ENCODE measurements at places on chromosomes 16 and 17.

GRCh38 chr16:28027055-28027454 lies 36.5 kb downstream of the GSG1L start:
- DNase-seq = no peak

DNA sequence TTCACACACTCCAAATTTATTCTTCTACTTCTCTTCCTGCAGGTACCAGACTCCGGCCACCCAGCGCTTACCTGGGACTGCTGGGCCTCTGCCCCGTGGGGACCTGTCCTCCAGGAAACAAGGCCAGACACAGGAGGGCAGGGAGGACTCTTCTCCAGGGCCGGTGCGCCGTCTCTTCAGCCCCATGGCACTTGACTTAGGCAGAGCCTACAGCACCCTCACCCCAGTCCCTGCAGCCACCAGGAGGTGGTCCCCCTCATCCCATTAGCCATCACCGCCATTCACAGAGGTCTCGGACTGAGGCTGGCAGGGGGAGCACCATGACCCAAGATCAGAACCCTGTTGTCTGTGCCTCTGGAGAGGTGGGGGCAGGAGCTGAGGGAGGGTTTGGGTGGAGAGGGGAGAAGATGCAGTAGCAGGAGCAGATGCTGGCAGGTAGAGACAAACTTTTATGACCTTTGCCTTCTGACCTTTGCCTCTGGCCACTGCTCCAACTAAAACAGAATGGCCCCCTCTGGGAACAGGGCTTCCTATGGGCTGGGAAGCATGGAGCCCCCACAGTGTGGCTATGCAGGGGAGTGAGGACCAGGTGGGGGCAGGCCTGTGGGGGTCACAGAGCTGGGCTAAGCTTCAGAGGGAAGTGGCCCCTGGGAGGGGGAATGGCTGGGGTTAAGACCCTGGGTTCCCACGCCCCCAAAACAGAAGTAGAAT lies 1.7 kb upstream of the GCGR start:
- no peak for DNase-seq

DNA sequence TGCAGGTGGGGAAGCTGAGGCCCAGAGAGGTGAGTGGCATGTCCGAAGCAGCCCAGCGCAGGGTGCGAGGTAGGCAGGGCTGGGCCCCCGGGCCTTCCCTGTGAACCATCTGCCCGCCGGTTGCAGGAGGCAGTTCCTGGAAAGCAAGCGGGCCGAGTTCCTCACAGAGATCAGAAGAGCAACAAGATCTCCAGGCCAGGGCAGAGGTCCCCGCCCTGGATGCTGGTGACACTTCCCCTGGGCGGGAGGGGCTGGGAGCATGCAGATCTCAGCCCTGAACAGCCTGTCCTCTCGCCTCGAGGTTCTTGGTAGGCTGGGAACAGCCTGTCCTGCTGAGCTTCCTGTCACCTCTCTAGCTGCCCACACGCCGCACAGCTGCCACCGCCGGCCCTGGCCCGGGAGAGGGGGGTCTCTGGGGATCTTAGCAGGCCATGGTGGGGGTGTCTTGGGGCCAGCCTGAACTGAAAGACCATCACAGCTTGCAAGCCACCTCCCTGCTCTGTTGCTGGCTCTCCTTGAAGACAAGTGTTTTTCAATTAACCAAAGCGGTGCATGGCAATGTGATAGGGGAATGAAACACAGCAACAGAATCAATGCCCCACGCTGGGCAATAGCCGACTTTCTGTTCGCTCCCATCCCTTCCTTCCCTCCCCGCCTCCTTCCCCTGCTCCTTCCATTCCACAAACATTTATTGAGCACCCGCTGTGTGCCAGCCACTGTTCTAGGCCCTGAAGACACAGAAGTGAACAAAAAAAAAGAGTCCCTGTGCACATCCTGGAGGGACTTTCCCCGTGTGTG lies 31.7 kb downstream of the SOCS1 start:
- DNase-seq = peak; percentile 39

DNA sequence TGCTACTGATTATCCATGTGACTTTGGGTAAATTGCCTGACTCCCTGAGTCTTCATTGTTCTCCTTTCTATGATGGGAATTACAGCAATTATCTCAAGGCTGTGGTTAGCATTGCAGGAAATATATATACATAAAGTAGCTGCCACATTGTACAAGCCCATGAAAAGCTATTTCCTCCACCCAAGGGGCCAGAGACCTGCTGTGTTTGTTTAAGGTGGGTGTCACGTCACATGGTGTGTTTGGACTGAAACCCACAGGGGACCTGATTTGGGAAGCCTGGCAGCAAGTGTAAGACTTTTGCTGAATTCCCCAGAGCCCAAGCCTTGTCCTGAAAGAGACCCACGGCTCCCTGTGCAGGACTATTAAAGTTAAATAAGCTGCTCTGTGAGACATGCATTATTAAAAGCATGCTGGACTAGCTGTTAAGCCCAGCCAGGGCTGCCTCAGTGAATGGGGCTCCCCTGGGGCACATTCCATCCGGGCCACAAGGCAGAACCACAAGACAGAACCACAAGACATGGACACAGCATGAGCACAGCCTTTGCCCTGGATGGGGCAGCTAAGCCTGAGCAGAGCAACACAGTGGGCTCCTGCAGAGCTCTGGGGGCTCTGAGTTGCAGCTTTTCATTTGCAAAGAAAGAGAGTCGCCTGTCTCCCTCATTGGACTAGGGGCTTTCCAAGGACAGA lies 148.9 kb downstream of the SPACA3 start:
- DNase-seq = no peak

DNA sequence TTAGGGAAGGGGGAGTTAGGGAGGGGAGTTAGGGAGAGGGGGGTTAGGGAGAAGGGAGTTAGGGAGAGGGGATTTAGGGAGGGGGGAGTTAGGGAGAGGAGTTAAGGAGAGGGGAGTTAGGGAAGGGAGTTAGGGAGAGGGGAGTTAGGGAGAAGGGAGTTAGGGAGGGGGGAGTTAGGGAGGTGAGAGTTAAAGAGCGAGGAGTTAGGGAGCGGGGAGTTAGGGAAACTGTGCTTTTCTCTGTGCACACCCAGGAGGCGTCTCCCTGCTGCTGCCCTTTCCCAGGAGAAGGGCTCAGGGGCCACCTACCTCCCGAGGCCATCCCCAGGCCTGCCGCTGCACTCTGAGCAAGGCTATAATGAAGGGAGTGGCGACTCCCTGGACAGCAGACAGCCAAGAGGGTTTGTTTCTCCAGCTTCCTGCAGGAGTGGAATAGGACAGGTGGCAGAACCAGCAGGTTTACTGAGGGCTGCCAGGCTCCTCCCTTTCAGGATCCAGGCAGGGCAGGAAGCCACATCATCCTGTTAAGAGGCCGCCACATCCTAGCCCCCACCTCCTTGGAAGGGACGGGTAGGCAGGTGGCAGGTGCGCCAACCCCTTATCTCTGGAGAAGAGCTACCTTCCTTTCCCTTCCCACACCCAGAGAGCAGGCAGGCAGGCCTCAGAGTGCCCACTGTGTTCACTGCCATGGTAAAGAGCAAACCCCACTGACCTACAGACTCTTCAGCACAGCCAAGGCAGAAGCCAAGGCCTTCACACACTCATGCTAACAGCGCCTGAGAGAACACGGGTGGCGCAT lies 4.3 kb downstream of the CANT1 start:
- no peak for DNase-seq

GRCh38 chr17:27324771-27325339 lies 30.9 kb downstream of the WSB1 start:
- no peak for DNase-seq

DNA sequence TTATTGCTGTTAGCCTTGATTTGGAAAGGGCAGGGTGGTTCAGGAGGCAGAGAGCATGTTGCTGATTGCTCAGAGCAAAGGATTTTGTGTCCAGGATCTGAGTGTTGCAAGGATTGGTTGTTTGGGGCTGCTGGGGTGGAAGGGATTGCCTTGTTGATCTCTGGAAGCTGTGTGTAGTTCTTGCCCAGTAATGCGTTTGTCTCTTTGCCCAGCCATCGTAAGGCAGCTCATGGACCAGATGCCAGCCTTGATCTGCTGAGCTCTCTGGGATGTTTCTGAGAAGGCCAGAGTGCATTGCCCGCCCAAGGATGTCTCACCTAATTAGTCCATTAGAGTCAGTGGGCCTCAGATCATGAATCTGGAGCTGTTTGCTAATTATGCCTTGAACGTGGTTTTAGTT lies 33.6 kb downstream of the NKD1 start:
- no peak for DNase-seq

DNA sequence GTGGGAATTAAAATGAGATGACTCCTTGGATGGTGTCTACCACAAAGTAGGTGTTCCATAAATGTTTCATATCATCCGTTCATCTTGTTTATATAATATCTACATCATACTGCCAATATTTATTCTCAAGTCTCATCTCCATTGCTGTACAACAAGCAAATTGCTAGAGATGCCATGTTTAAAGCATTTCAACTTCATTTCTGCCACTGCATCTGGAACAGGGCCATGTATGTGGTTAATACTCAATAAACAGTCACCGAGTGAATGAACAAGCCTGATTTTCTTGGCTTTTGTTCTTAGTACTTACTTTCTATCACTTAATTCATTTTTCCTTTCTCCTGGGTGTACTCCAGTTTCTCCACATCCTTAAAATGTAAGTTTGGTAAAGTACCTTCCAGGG lies 107.6 kb downstream of the KCNJ2 start:
- no peak for DNase-seq

All from CD8-positive, alpha-beta T cell (primary cell).